ENCODE measurements at places on chromosomes 6 and 20.

GRCh38 chr6:26205161-26205624 is 118.0 kb downstream of the HFE start:
- ATAC-seq: peak; percentile 81

- no peak for ATAC-seq
Measured at GRCh38 chr20:57522380-57523140, 2.4 kb downstream of the CTCFL start.

DNA sequence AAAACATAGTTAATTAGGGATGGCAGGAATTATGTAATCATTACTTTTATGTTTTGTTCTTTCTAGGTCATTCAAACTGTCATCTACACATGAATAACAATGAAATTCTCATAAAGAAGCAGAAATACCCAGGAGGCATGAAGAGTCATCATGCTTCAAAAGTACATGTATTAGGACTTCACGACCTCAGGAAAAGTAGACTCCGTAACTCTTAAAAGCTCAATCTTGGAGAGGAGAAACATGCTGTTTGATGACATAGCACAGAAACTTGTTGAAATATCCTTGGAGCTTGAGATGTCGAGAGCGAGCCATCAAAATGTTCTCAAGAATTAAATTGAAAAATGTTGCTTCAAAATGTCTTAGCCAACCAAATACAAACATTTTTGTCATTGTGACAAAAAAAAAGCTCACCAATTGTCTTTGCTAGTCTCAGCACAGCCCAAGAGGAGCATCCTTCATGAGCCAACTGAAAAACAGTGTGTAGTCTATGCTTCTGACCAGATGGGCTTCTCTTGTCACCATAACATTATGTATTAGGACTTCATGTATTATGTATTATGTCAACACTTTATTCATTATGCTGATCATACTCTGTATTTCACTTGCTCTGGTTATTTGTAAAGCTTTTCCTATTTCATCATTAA is 28.2 kb upstream of the ANKEF1 start:
- ATAC-seq: no peak

DNA sequence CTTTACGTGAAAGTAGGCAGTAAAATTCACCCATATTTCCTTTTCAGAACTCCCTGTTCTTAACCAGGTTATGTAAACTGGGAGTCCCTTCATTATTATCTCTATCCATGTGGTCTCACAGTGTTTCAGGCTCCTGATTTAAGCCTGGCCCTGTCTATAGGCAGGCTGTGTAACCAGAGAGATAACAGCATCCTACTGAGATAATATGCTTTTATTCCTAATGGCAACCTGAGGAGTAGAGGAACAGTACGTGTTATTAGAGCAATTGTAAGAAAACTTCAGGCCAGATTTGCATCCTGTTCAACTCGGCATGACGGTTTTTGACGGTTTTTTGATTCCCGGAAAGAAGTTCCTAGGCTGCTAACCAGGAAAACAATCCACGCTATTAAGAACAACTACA is 16.9 kb downstream of the FUT9 start:
- ATAC-seq: no peak

DNA sequence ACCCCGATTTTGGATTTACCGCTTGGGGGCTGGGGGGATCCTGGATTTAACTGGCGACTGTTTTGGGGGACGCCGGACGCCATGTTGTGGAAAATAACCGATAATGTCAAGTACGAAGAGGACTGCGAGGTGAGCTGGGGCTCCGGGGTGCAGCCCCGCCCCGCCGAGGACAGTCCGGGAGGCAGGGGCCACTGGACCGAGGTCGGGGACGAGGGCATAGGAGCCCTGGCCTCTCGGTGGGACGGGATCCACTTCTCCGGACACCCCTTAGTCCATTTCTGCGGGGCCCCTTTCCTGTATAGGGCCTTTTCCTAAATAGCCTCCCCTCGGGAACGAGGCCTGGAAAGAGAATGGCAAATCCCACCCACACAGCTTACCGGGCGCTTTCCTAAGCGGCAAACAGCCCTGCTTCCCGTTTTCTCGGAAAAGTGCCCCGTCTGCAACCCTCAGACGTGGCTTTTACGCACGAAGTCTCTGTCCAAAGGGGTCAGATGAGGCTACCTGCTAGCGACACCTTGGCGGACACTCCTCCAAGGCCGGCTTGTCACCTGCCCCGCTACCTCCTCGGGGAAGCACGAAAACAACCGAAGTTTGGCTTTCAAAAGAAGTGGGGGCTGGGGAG is 469 bp downstream of the TFAP2C start:
- no peak for ATAC-seq

DNA sequence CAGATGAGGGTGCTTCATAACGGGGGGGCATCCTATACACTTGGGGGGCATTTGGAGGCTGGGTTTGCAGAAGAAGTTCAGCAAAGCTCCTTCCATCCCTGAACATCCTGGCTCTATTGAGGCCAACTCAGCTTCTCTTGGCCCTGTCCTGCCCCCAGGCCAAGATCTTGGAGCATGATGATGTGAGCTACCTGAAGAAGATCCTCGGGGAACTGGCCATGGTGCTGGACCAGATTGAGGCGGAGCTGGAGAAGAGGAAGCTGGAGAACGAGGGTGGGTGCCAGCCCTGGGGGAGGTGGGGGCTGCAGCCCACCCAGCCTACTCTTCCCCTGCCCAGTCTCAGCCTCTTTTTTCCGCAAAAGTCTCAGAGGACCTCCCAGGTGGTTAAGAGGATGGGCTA is 17.2 kb downstream of the GDAP1L1 start:
- ATAC-seq: no peak

DNA sequence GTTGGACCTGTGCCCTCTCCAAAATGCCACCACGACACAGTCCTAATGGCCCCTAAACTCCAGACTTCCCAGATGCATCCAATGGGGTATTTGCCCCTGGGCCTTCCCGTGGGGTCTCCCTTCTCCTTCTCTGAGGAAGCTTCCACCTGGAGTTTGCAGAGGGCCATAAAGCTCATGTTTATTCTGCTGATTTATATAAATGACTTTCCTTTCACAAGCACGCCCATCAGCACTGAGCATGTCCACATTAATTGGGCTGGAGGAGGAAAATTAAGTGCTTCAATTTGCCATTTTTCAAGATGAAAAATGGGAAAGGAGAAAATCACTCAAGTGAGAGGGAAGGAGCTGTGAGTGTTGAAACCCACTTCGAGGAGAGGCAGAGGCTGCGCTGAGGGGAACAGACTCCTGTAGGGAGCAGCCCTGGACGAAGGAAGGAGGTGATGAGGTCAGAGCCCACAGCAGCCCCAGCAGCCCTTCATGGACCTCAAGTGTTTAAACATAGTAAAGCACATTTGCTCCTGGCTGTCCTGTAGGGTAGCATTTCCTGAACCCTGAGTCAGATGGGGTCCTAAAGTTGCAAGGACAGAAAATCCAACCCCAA is 434.9 kb upstream of the SULF2 start:
- no peak for ATAC-seq

- no peak for ATAC-seq
Measured at GRCh38 chr20:62400541-62400940, 6.5 kb downstream of the CABLES2 start.

GRCh38 chr6:157258878-157259277 is 64.4 kb downstream of the TMEM242 start:
- peak; percentile 21 for ATAC-seq

DNA sequence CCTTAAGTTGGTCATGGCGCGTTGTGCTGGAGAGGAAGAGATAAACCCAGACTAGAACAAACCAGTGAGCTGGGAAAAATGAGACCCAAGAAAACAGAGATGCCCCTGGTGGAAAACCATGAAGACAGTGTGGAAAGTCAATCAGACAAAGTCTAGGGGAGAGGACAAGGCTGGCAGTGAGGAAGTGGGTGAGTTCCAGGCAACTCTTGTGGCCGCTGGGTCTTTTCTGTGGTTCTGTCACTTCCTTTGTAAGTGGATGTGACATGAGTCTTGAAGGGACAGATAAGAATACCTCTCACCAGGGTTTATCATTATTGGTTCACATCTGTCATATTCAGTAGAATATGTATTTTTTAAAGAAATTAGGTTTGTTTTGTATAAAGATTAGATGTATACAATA is 738.4 kb downstream of the DHX35 start:
- peak; percentile 63 for ATAC-seq

DNA sequence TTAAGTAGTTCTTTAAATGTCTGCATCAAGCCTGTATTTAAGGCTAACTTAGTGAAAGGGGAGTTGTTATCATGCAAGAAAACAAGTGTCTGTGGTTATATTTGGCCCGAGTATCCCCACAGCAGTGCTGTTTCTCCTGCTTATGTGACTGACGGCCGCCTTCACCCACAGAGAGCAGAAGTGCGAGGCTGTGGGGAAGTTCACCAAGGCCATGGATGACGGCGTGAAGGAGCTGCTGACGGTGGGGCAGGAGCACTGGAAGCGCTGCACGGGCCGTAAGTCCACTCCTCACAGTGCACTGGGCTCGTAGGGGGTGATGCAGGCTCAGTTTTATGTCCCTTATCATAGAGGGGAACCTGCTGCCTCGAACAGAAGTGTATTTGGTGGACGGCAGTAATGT is 53.2 kb upstream of the SYNJ2 start:
- ATAC-seq: no peak
